ENCODE measurements at places on chromosomes 12 and 14. TPM values are rescaled to one million over a fixed set of nuclear protein-coding genes. Genes with fewer than 3 reads are reported as not detected.
A peak's percentile ranks its signal among the peaks of the same experiment; 100 is the strongest.

- no peak overlapping the region for H3K4me3 ChIP-seq
- no peaks in the 10 kb centered on the region for H3K27me3 ChIP-seq
- no peak for DNase-seq
These were observed 35.7 kb downstream of the CNTN1 start for GRCh38 chr12:40727774-40728483.

DNA sequence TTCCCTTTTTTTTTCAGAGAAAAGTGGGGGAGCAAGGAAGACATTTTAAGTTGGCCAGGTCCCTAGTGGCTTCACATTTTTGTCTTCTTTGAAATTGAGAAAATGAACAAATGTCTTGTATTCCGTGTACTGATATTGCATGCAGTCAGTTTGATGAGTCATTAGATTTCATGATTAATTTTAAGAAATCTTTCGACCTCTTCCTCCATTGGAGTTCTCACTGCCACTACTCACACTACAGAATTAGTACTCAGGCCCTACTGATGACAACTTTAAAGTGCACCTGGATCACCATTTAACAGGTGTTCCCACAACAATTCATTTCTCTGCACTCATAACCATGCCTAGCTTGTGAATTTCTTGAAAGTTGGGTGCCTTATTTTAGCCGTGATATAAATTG lies 50.5 kb downstream of the SAMD4A start:
- no peaks in the 10 kb centered on the region for H3K27me3 ChIP-seq
- H3K27ac ChIP-seq, result no peak overlapping the region
- peaks cover 2% of the 10 kb centered on the region for H3K36me3 ChIP-seq
- H3K4me1 ChIP-seq, result peaks cover 21% of the 10 kb centered on the region

- no peak overlapping the region for H3K27ac ChIP-seq
- H3K4me1 ChIP-seq, result peaks cover 20% of the 10 kb centered on the region
- no peaks in the 10 kb centered on the region for H3K36me3 ChIP-seq
- DNase-seq, result peak; percentile 91
- no peaks in the 10 kb centered on the region for H3K27me3 ChIP-seq
These were observed 25.3 kb upstream of the GPR132 start for GRCh38 chr14:105090493-105091053.

DNA sequence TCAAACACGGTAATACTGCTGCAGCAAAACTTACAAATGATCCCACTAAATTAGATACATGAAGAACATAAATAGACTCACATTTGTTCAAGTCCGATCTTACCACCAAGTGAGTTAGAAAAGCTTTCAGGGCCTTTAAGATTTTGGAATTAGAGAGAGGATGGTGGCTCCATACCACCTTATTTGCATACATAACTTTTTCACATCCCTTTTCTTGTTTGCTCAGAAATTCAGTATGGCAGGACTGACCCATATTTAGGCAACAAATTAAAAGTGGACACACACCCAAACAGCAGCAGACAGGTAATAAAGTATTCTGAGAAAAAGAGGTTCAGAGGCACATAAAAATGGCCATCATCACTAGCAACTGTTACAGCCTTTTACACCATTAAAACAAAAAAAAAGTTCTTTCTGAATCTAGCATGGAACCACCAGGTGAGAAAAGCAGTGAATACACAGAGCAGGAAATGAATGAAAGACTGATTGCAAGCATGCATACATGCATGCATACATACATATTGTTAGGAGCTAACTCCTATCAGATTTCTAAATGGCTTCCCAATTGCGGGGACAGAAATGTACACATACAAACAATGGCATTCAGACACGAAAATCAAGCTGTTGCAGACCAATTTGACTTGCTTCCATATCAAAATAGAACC lies 23.3 kb downstream of the STXBP6 start:
- no peak overlapping the region for H3K4me3 ChIP-seq
- H3K27me3 ChIP-seq, result no peaks in the 10 kb centered on the region
- no peaks in the 10 kb centered on the region for H3K4me1 ChIP-seq
- no peak for DNase-seq
- H3K27ac ChIP-seq, result no peak overlapping the region
- no peaks in the 10 kb centered on the region for H3K36me3 ChIP-seq

- no peak for DNase-seq
- H3K4me3 ChIP-seq, result no peak overlapping the region
- H3K27me3 ChIP-seq, result no peaks in the 10 kb centered on the region
- peaks cover 4% of the 10 kb centered on the region for H3K4me1 ChIP-seq
- H3K36me3 ChIP-seq, result peaks cover 3% of the 10 kb centered on the region
These were observed 3.1 kb downstream of the SMIM41 start for GRCh38 chr12:52082669-52082987.

DNA sequence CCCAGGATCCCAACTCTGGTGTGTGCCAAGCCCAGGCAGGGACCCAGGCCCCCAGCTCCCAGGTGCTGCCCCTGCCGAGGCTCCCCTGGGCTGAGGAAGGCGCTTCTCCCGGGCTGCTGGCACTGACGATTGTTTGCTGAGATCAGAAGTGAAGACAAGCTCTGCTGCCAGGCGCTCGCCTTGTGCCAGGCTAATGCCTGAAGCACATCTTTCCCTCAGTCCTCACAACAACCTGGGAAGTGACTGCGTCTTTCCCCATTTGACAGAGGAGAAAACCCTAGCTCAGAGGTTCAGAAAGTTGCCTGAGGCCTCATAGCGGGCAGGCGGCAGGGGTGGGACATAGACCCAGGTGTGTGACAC lies 36.8 kb downstream of the ANKRD9 start:
- H3K4me1 ChIP-seq, result peaks cover 6% of the 10 kb centered on the region
- H3K36me3 ChIP-seq, result peaks cover 7% of the 10 kb centered on the region
- H3K4me3 ChIP-seq, result no peak overlapping the region
- no peak overlapping the region for H3K27ac ChIP-seq

DNA sequence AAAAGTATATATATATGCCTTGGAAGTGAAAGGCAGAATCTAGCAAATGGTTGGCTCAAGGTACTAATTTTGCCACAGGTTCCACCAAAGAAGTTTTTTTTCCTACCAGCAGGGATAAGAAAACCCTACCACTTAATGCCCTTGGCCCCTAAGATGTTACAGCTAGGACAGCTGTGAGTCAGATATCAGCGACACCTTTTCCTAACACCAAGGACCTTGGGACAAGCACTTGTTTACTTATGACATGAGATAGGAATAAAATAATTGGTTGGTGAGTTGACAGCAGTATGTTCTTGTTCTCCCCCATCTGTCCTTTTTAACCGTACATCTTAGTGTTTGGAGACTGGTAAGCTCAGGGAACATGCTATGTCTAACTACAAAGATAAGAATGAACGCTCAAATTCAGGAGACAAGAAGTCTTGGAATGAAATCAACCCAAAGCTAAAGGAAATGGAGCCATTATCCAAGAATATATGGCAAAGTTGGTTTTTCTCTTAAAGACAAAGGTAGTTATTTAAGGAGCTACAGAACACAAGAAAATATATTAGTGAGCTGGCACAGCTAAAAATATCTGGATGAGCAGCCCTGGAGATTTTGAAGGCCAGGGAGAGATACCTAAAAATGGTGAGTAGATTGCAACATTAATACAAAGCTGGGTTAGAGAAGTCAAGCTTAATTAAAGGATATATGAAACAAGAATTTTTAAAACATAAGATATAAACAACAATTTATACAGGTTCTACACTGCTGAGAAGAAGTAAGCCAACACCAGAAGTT lies 126.8 kb downstream of the TMTC1 start:
- H3K36me3 ChIP-seq, result no peaks in the 10 kb centered on the region
- no peak overlapping the region for H3K4me3 ChIP-seq
- no peaks in the 10 kb centered on the region for H3K27me3 ChIP-seq

The CPNE6 gene
- total RNA-seq, result not detected

DNA sequence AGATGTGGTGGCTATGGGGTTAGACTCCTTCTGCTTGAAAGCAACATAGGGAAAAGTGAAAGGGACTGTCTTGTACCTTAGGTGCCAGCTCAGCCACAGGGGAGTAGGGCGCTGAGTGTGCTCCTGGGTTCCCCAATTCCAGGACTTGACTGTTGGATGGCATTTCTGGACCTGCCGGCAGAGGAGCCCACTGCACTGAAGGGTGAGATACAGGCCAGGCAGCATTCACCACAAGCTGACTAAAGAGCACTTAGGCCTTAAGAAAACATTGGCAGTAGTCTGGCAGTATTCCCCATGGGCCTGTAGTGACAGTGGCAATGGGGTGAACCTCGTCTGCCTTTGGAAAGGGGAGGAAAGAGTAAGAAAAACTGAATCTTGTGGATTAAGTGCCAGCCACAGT lies 67.1 kb upstream of the TMTC2 start:
- H3K36me3 ChIP-seq, result no peaks in the 10 kb centered on the region
- DNase-seq, result no peak
- H3K4me3 ChIP-seq, result no peak overlapping the region

All from activated CD4-positive, alpha-beta memory T cell treated with anti-CD3 and anti-CD28 coated beads for 36 hours (primary cell).